ENCODE measurements at places on chromosomes 7 and 10.

DNA sequence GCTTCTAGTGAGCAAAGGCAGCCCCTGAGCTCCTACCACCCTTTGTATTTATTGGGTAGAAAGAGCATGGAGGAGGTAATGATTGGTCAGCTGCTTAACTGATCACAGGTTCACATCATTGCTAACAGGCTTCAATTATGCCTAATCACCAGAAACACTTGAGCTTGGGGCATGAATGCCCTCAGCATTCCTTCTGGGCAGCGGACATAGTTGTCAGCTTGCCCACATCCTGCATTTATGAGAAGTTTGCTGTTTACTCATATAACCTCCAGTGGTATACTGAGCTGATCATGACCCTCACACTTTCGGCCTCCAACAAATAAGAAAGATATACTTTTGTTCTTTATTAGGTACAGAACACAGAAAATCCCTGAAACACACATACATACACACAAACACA, 140.3 kb upstream of the ODAD2 start:
- DNase-seq, result no peak

DNA sequence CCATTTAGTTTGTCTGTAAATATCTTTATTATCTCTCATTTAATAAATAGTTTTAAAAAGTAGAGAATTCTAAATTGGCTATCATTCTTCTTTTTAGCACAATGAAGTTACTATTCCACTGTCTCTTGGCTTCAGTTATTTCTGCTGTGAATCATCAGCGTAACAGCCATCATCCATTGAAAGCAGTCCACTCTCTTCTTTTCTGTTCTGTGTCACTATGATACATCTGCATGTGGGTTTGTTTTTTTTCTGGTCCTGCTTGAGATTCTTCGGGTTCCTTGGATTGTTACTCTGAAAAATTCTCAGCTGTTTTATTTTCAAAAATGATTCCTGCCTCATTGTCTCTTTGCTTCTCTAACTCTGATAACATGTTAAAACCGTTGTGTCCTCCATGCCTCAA, 52.5 kb downstream of the CSGALNACT2 start:
- no peak for DNase-seq

GRCh38 chr10:86506499-86506898, 15.1 kb downstream of the WAPL start:
- no peak for DNase-seq

- no peak for DNase-seq
Observed at GRCh38 chr7:93856323-93856722, 34.2 kb downstream of the TFPI2 start.

- DNase-seq, result no peak
Observed at GRCh38 chr10:65342245-65342644, 1583.6 kb upstream of the LRRTM3 start.

DNA sequence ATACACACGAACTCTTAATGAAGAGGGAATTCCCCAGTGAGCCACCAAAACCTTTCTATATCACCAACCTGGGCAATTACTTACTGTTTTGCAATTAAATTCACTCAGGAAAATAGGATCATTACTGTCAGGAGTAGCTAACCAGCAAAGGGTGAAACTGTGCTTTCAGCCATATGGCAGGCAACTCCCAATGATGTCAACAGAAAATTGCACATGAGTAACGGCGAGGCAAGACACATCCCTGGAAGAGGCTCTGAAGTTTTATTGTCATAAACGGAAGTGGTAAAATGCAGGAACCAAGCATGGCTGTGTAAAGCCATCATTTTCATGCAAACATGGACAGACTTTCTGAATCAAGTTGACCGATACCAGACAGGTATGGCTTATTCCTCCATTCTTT, 548.9 kb upstream of the AUTS2 start:
- no peak for DNase-seq

- DNase-seq, result no peak
Observed at GRCh38 chr10:66336791-66337190, 589.0 kb upstream of the LRRTM3 start.

- DNase-seq, result no peak
Observed at GRCh38 chr10:88687853-88688467, 18.1 kb upstream of the LIPK start.

- DNase-seq, result no peak
Observed at GRCh38 chr7:30436046-30436445, 42.5 kb downstream of the NOD1 start.

DNA sequence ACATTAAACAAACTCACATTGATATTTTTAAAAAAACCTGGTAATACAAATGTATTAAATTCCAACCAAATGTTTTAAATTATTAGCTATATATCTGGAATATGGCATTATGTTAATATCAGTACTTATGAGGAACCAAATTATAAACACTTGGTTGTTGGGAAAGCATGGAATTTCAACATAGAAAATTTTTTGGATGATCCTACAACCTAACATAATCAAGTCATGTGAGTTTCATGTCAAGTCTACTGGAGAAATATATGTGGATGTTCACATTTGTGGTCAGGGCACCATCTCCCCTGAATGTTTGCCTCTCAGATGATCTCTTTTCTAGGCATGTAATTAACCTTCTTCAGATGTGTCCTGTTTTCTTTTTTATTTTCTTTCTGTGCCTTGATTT, 5.2 kb upstream of the POT1 start:
- DNase-seq, result no peak

GRCh38 chr10:58651040-58651439, 138.4 kb downstream of the BICC1 start:
- no peak for DNase-seq

- DNase-seq, result no peak
Observed at GRCh38 chr10:121615836-121616235, 17.6 kb upstream of the FGFR2 start.

DNA sequence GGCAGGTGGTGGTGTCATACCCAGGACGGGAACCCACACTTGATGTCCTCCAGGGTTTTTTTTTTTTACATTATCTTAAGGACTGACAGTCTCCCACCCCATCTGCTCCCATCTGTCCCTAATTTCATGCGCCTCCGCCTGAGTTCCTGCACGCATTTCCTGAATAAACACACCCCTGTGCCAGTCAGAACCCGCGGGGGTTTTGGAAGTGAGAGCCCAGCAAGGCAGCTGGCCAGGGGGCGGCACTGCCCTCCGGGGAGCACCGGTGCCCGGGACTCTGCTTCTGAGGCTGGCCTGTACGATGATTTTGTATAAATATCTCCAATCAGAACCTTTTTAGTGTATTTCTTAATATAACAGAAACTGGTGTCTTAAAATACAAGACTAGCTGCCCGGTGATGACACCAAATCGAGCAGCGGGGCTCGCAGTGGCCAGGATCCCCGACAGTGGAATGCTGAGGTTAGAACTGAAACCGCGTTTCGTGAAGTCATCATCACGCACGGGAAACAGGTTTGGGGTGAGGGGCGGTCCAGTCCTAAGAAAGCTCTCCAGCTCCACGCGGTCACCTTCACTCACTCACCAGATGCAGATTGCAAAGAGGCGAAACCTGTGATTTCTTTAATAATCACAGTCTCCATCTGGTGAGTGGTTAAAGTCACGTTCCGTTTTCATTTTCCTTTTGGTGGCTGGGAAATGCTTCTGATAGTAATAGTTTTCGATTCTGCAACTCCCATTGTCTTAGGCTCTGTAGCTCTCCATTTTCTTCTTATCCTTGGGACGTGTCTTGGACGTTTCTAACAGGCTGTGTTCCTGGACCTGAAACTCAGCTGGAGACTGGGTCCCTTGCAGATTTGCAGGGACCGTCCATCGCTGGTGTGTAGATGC, 19.7 kb downstream of the BNIP3 start:
- DNase-seq, result no peak

GRCh38 chr7:45001138-45001694, 1.2 kb downstream of the CCM2 start:
- DNase-seq, result no peak

GRCh38 chr7:98021588-98022351, 31.8 kb upstream of the OCM2 start:
- DNase-seq, result peak; percentile 78

GRCh38 chr10:65320236-65321026, 1605.4 kb upstream of the LRRTM3 start:
- no peak for DNase-seq

DNA sequence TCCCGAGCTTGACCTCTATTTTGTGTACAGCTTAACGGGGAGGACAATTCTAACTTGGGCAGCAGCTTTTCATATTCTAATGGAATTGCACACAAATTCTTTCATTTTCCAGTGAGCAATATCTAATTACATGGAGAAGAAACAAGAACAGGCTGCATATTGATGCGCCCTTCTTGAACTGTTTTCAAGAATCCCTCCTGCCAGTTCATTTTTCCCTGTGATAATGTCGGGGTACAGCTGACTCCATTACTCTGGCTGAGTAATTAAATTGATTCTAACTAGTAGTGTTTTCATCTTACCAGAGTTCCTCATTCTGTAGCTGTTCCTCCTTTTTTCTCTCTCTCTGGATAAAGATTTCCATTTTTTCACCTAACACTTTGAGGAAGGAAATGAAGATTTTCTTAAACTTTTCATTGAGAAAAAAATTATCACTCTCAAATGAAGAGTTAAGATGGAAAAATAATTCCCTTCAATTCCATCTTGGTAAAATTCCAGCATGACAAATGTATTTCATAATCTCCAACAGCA, 190.9 kb downstream of the FANK1 start:
- DNase-seq, result no peak

GRCh38 chr10:7085913-7086589, 324.8 kb downstream of the SFMBT2 start:
- no peak for DNase-seq

- DNase-seq, result no peak
Observed at GRCh38 chr7:148041156-148041555, 549.4 kb upstream of the C7orf33 start.

DNA sequence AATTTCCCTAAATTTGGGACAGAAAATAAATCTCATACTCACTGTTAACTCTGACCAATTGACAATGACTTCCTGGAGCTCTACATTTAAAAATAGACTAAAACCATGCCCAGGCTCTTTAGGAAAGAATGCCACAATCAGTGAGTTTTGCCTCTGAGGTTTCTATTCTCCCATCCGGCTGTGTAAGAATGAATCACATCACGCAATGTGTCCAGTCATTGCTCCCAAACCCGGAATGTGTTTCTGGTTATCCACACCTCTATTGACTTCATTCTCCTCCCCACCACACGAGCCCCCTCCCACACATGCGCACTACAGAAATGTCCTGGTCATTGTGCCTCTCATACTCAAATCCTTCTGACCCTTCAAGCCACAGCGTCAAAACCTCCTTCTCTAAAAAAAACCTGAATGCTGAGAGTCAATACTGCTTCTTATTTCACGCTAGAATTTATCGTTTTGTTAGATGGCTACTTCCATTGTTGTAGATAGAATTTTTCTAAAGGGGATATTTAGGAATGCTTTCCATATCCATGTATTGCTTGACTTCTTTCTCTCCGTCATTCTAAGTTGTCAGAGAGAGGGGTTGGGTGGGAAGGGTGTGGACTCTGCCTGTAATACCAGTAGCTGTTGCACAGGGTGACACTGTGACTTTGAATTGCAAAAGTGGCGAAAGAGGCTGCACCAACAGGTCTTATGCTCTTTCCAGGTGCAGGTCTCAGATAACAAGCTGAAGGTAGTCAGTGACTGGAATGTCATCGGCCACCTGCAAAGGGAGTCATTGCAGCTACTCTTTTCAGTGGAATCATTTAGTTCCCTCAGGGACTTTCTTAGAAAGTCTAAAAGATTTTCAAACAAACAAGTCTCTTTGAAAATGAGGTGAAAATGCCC, 356.6 kb downstream of the PAXIP1 start:
- DNase-seq, result no peak

GRCh38 chr7:74002474-74003017, 25.4 kb upstream of the ELN start:
- DNase-seq, result no peak

GRCh38 chr10:124030492-124031110, 62.8 kb downstream of the CHST15 start:
- no peak for DNase-seq

DNA sequence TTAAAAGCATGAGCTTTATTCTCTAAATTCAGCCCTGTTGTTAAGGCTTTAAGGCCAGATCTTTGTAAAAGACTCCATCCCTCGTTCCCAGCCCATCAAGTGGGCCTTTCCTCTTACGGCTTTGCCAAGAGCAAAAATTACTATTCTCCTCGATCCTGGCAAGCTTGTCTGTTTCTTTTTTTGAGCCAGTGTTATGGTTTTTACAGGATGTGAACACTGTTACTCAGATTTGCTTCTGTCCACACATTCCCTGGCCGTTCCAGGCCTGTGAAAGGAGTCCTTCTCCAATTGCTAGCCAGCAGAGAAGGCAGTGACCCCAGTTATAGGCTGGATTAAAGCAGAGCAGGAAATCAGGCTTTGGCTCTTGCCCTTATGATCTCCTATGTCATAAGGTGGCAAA, 47.0 kb upstream of the EPC1 start:
- no peak for DNase-seq

GRCh38 chr10:70885481-70885880, 2.9 kb downstream of the PCBD1 start:
- no peak for DNase-seq

DNA sequence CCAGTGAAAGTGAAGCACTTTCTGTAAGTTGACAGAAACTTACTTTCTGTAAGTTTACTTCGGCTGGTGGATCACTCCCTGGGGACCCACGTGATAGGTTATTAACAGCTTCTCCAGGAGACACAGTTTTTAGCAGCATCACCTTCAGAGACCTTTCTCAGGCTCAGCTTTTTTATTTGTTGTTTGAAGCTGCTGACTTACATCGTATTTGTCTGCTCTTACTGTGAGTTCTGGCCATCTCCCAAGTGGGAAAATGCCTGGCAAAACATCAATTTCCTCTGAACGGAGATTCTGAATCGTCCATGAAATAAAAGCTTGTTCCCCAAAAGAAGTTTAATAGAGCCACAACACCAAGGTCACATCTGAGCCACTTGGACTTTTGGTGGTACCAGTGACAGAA, 178.7 kb upstream of the PODXL start:
- no peak for DNase-seq

DNA sequence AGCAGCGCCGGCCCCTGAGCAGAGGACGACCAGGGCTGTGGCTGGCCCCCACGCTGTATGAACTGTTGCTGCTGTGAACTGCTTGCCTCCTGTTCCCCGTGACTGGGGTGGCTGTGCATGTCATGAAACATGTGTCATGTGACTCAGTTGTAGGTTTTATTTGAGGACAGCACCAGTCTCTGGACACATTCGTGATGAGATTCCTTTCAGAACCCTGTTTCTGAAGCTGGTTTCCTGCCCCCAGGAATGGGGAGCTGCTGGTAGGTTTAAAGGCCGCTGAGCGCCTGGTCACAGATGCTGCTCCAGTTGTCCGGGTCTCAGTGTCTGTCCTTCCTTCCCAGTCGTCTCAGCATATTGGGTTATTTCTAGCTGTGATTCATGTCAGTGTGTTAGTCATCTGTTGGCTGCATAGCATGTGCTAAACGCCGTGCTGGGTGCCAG, 79.1 kb upstream of the PPIF start:
- no peak for DNase-seq

- no peak for DNase-seq
Observed at GRCh38 chr7:116652793-116653192, 19.2 kb upstream of the MET start.
